ENCODE measurements at places on chromosomes 16 and 17. TPM values are rescaled to one million over a fixed set of nuclear protein-coding genes. Genes with fewer than 3 reads are reported as not detected.

The ZNF232 gene
- polyA plus RNA-seq, result 22.2 TPM

- DNase-seq, result no peak
Measured at GRCh38 chr17:42507671-42508070, 28.4 kb upstream of the NAGLU start.

The EFCAB3 gene
- 0.16 TPM for polyA plus RNA-seq

The NEUROD2 gene
- polyA plus RNA-seq, result 0.04 TPM

GRCh38 chr16:87678618-87679017 is 76.3 kb downstream of the JPH3 start:
- DNase-seq, result no peak

GRCh38 chr16:30893744-30894539 is at the start of gene BCL7C:
Gene BCL7C, minus strand, starts transcription at chr16:30894077. Its CDS starts 133 bp downstream, at chr16:30893944.
- DNase-seq, result peak; percentile 79

- no peak for DNase-seq
Measured at GRCh38 chr16:4940719-4941118, 3.8 kb upstream of the PPL start.

DNA sequence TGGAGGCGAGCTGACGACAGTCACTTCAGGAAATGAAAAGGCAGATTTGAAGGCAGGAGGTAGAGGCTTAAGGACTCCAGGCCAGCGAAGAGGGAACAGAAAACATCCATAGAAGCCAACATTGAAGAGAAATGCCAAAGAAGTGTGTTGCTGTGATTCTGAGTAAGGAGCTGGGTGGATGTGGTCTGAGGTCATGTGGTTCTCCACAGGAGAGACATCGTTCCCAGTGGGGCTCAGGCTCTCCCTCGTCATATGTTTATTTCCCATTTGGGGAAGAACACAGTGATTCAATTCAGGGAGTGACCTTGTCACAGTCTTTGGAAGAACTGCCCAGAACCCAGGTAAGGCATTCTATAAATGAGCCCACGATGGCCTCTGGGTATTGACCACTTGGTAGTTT is 6.6 kb upstream of the PMP22 start:
- DNase-seq, result no peak
